Inflammatory macrophage treated with lipopolysaccharide for 4 hours (primary cell): ENCODE measurements at places on chromosomes 11 and 22.

DNA sequence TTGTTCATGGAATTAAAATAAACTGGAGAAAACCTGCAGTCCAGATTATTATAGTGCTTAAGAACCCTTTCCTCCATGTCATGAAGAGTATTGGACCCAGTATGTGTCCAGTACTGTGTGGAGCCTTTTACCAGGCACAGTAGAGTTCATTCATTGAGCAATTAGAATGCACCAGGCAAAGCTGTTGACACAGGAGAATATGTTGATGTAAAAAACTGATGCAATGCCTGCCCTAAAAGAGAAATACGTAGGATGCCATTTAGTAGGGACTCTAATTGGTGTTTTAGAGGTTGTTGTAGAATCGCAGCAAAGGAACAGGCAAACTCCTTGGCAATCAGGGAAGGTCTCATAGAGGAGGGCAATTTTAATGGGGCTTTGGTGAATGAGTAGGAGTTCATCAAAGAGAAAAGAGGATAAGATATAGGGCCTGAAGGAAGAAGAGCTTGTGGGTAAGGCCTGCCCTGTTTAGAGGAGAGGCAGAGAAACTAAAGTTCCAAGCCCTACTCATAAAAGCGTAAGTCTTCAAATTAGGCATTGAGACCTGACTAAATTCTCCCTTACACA is 126.4 kb downstream of the SEZ6L start:
- no peak for DNase-seq

DNA sequence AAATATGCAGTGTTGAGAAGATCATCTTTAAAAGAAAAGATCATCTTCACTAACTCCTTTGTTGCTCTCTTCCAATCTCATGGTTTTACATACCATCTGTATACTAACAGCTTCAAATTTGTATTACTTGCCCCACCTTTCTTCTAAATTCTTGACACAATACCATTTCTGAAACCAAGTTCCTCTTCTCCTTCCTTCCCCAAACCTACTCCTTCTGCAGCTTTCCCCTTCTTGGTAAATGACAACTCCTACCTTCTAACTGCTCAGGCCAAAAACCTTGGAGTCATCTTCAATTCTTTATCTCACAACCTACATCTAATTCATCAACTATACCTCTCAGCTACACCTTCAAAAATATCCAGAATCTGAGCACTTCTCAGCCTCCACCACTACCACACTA is 9.3 kb downstream of the PRCP start:
- DNase-seq = peak; percentile 38

- DNase-seq = no peak
Measured at GRCh38 chr11:74319139-74319816, 7.8 kb upstream of the P4HA3 start.

GRCh38 chr11:34565417-34566207 is 52.0 kb upstream of the ELF5 start:
- DNase-seq = peak; percentile 26

DNA sequence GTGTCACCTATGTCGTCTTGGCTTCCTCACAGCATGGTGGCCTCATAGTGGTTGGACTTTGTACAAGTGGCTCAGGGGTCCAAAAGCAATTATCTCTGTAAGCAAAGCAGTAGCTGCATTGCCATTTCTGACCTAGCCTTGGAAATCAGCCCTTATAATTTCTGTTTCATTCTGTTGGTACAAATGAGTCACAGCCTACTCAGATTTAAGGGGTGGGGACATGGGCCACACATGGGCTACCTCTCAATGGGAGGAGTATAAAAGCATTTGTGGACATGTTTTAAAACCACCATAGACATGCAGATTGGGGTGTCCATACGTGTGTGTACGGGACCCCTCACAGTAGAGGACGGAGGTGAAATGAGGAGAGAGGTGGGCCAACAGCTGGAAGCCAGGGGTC is 41.6 kb downstream of the CHRDL2 start:
- DNase-seq = peak; percentile 23

GRCh38 chr11:116457336-116458007 is 315.3 kb downstream of the BUD13 start:
- DNase-seq = no peak

DNA sequence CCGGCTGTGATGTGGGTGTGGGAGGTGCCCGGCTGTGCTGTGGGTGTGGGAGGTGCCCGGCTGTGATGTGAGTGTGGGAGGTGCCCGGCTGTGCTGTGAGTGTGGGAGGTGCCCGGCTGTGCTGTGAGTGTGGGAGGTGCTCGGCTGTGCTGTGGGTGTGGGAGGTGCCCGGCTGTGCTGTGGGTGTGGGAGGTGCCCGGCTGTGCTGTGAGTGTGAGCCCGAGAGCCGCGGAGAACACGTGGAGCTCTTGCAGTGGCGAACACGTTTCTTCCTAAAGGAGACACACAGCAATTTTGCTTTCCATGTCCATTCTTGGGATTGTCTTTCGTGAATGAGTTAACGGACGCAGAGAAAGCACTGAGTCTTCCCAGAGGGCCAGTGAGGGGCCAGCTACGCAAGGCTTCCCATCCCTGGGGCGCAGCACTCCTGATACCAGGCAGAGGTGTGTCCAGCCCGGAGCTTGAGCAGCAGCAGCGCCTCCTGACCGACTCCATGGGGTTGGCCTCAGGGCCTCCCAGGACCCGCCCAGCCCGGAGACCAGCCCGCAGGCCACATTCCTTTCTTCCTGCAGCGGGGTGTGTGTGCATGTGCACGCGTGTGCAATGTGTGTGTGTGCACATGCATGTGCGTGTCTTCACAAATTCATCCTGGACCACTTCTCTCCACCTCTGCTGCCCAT is 245.0 kb upstream of the B3GAT1 start:
- no peak for DNase-seq

DNA sequence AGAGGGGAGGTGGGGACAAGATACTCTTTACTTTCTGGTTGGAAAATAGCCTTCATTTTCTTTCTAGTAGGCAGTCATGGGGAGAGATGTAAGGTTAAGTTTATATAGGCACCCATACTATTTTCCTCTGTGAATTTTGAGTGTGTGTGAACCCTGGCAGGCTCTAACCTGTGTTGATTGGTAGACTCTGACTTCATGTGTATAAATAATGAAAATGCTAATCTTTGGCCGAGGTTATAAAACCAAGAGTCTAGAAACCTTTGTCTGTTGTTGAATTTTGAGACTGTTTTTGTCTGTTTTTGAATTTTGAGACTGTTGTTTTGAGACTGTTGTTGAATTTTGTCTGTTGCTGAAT is 14.0 kb downstream of the TRIM44 start:
- no peak for DNase-seq

DNA sequence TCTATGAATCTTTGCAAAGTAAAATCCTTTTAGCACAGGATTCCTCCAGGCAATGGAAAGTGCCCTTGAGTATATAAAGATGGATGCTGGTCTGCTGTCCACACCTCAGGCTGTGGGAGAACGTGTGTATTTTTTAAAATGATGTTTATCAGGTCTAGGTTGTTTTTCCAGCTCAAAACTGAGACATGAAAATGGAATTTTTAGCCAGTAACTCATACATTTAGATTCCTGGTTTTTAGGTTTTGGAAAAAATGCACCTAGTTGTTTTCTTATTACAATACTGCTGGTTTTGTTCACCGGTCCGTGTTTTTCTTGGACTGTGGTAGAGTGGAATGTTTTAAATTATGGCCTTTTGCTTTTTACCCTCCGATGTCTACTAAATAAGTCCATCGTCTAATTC is 554.7 kb downstream of the SOX6 start:
- DNase-seq = no peak

- DNase-seq = no peak
Measured at GRCh38 chr11:36155124-36155561, 134.1 kb downstream of the COMMD9 start.

GRCh38 chr11:128892866-128893565 is 1.9 kb downstream of the KCNJ5 start:
- DNase-seq = no peak

GRCh38 chr11:61832207-61832606 is 4.1 kb downstream of the FADS2 start:
- no peak for DNase-seq

DNA sequence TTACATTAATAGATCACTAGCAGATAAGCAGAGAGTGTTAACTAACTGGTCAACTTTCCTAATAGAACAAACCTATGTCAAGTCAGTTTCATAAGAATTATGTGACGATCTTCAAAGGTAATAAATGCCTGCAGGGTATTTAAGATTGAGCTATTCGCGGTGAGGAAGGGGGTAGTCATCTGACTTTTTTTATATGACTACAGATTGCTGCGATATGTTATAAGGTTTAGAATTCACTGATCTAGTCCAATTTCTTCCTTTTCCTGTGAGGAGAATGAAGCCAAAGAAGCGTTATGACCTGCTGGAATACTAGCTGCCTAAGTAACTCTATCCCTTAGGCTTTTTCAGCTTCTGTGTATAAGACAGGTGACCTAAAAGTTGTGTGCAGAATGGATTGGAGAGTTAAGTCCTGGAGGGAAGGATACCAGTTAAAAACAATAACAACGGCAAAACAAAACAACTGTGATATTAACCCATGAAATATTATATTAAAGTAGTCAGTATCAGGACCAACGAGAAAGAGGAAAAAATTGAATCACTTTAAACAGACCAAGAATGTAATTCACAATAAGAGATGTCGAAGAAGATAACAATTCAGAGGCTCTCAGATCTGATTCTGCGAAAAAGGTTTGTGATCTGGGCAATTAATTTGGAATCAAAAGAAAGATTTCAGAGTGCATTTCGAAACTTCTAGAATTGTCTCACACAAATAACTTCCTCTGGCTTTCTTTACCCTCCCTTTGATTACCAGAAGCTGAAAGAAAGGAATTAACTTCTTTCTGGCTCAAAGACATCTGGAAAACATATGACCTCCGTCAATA is 630 bp downstream of the CASP4 start:
- no peak for DNase-seq

- peak; percentile 12 for DNase-seq
Measured at GRCh38 chr11:86802601-86803051, 2.3 kb downstream of the PRSS23 start.

DNA sequence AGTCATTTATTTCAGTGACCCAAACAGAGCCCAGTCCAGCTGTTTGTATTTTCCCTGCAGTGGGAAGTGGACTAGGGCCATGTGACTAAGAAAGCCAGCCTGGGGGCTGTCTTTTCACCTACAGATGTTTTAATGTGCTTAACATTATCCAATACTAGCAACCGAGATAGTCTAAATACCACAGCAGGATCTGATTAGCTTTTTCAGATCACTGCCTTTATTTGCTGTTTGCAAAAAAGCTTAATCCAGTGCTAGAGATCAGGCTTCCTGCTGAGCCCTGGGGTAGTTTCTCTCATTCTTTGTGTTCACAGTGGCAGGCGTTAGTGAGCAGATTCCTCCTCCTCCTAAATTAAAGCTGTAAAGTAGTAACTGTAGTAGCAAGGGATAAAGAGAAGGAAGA is 35.0 kb downstream of the ZC3H12C start:
- DNase-seq = no peak

- DNase-seq = no peak
Measured at GRCh38 chr22:33883961-33884808, 36.1 kb downstream of the LARGE1 start.

DNA sequence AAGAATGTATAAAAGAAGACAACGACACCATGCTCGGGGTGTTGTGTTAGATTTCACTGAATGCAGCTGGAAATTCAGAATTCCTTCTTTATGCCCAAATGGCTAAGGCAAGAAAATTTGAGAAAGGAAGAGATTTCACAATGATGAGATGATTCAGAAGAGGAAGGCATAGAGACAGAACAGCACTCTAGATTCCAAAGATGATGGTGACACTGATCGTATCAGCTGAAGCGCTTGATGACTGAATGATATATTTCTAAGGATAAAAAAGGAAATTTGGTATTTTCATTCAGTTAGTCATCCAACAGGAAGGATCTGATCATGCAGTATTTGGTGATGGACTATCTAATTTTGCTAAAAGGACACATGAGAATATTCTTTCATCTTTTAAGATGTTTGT is 189.2 kb downstream of the EFCAB6 start:
- no peak for DNase-seq

DNA sequence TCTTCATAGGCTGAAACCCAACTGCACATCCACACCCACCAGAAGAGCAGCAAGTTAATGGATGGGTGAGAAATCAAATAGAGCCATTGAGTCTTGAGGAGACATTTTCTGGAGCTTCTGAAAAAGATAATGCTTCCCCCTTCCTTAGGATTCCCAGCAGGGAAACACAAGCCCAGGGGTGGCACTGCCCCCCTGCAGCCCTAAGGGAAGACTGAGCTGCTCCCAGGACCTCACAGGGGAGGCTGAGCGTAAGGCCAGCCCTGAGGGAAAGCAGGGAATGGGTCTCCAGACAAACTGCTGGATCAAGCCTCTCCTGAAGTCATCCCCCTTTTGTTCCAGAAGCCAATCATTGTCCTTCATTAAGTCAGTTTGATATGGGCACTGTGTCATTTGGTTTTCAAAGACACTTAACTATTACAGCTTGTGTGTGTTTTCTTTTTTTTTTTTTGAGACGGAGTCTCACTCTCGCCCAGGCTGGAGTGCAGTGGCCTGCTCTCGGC is 15.1 kb downstream of the LTO1 start:
- no peak for DNase-seq

GRCh38 chr11:19121646-19122045 is 4.7 kb downstream of the ZDHHC13 start:
- DNase-seq = no peak

DNA sequence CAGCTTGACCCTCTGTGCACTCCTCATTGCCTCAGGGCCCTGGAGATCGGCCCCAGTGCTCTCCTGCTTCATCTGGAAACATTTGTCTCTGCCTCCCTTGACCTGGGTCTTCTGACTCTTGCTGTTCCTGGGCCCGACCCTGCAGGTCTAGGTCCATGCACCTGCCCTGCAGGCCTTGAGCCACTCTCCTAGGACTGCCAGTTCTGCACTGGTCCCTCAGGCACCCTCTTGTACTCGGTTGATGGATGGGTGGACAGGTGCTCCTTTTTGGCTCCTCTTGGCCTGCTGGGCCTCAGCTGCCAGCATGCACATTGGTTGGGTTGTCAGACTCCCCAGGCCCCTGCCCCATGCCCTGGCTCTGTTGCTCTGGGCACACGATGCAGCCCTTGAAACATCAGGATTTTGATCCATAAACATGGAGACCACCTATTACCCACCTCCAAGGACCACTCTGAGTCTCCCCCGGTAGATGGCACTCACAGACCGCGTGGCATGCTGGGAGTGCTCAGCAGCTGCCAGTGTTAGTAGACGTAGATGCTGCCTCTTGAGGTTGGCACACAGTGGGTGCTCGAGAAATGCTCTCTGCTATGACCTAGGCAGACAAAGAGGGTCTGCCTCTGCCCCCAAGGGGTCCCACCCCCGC is 20.2 kb upstream of the ACR start:
- no peak for DNase-seq

GRCh38 chr11:119683783-119684182 is 45.2 kb downstream of the NECTIN1 start:
- DNase-seq = no peak

GRCh38 chr22:20273758-20274181 is 5.7 kb upstream of the RTN4R start:
- no peak for DNase-seq
